Spinal cord (tissue), 10 donors: ENCODE measurements at places on chromosomes 16 and 17. TPM values are rescaled to one million over a fixed set of nuclear protein-coding genes. Genes with fewer than 3 reads are reported as not detected.

DNA sequence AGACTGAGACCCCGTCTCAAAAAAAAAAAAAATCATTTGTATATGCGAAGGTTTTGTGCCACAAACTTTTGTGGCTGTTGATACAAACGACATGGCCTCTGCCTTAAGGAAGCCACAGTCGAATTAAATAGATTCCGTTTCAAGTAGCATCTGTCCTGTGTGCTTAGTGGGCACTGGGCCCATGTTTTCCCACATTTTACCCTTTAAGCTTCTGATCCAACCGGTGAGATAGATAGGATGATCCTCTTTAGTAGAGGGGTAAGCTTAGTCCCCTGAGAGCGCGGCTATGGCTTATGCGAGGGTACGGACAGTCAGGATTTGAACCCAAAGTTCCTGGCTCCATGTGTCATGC is 776 bp upstream of the TMEM219 start:
- peak overlapping the region; percentile 86 for H3K4me3 ChIP-seq
- no peaks in the 10 kb centered on the region for H3K36me3 ChIP-seq
- peaks cover 17% of the 10 kb centered on the region for H3K4me1 ChIP-seq
- DNase-seq = no peak
- no peaks in the 10 kb centered on the region for H3K27me3 ChIP-seq

- DNase-seq = no peak
- H3K4me1 ChIP-seq = peaks cover 14% of the 10 kb centered on the region
- H3K4me3 ChIP-seq = no peak overlapping the region
- H3K27me3 ChIP-seq = no peaks in the 10 kb centered on the region
Measured at GRCh38 chr16:17327664-17328335, 143.0 kb downstream of the XYLT1 start.

DNA sequence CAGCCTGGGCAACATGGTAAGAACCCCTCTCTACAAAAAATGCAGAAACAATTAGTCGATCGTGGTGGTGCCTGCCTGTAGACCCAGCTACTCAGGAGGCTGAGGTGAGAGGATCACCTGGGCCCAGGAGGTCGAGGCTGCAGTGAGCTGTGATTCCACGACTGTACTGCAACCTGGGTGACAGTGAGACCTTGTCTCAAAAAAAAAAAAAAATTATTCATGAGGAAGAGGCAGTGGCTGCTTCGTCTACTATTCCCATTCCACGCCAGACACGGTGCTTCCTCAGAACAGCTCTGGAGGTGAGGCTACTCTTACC is 52.2 kb upstream of the GSE1 start:
- H3K36me3 ChIP-seq = peaks cover 11% of the 10 kb centered on the region
- no peak overlapping the region for H3K27ac ChIP-seq
- peaks cover 10% of the 10 kb centered on the region for H3K27me3 ChIP-seq
- H3K4me3 ChIP-seq = no peak overlapping the region

GRCh38 chr16:27319257-27319965 is 5.6 kb downstream of the IL4R start:
- no peak for DNase-seq
- H3K36me3 ChIP-seq = no peaks in the 10 kb centered on the region
- no peak overlapping the region for H3K27ac ChIP-seq

GRCh38 chr16:72988569-72988968 is 59.4 kb downstream of the ZFHX3 start:
- no peak for DNase-seq
- H3K36me3 ChIP-seq = no peaks in the 10 kb centered on the region
- no peak overlapping the region for H3K27ac ChIP-seq
- H3K4me1 ChIP-seq = peaks cover 42% of the 10 kb centered on the region
- no peak overlapping the region for H3K4me3 ChIP-seq

GRCh38 chr17:48578616-48579470 is 693 bp upstream of the HOXB4 start:
- peaks cover 18% of the 10 kb centered on the region for H3K36me3 ChIP-seq
- peak overlapping the region; percentile 99 for H3K27ac ChIP-seq
- peak overlapping the region; percentile 49 for H3K4me3 ChIP-seq
- no peaks in the 10 kb centered on the region for H3K27me3 ChIP-seq
- peak; percentile 81 for DNase-seq

DNA sequence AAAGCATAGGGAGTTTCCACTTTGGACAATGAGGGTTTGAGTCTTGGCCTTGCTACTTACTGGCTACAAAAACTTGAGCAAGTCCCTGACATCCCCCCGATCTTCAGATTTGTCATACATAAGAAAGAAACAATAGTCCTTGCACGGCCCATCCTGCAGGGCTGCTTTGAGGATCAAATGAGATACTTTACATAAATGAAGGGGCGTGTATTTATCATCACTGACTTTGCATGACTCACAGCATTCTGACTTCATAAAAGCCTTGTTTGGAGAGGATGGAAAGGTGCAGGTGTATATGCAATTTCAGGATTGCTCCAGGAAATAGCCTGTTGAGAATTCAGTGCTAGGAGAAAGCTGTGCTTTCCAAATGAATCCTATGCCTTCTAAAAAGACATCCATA is 465.0 kb upstream of the MAF start:
- H3K4me3 ChIP-seq = no peak overlapping the region
- DNase-seq = no peak
- H3K4me1 ChIP-seq = no peaks in the 10 kb centered on the region
- no peaks in the 10 kb centered on the region for H3K27me3 ChIP-seq

DNA sequence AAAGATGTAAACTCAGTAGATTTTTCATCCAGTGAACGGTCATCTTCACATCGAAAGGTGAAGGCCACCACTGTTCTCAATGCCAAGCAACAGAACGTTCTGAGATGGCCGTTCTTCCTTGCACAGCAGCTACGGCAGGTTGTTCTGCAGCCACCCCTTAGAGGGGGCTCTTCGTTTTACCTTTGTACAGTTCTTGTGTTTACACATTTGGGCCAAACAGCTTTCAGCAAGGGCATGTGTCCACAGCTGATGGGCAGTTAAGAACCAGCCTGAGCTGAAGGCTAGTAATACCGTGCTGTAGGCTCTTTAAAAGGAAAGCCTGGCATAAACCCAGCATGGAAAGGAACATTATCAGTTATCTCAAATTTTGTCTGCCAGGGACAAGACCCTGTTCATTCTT is 15.9 kb downstream of the PLD6 start:
- no peak for DNase-seq
- no peaks in the 10 kb centered on the region for H3K27me3 ChIP-seq
- H3K4me1 ChIP-seq = peaks cover 17% of the 10 kb centered on the region
- no peak overlapping the region for H3K4me3 ChIP-seq

DNA sequence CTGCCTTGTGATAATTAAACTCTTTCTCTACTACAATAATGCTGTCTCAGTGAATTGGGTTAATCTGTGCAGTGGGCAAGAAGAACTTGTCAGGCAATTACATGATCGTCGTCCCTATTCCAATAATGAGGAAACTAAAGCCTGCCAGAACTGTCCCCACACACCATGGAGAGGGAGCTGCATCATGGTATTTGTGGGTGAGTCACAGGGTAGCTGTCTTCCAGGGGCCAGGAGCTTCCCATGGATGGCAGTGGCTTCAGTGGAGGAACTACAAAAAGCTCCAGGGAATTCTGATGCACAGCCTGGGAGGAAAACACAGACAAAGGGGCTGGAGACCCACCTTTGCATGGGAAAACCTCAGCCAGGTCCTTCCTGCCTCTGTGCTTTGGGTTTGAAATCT is 83.3 kb upstream of the C16orf82 start:
- H3K27ac ChIP-seq = no peak overlapping the region
- H3K4me3 ChIP-seq = no peak overlapping the region
- DNase-seq = no peak
- no peaks in the 10 kb centered on the region for H3K27me3 ChIP-seq

- no peaks in the 10 kb centered on the region for H3K27me3 ChIP-seq
- H3K36me3 ChIP-seq = no peaks in the 10 kb centered on the region
- no peak for DNase-seq
- peaks cover 17% of the 10 kb centered on the region for H3K4me1 ChIP-seq
- H3K4me3 ChIP-seq = no peak overlapping the region
Measured at GRCh38 chr17:77332034-77332971, 191.5 kb downstream of the SEC14L1 start.

- no peaks in the 10 kb centered on the region for H3K36me3 ChIP-seq
- no peak overlapping the region for H3K4me3 ChIP-seq
Measured at GRCh38 chr17:57221366-57222350, 34.7 kb upstream of the MSI2 start.

DNA sequence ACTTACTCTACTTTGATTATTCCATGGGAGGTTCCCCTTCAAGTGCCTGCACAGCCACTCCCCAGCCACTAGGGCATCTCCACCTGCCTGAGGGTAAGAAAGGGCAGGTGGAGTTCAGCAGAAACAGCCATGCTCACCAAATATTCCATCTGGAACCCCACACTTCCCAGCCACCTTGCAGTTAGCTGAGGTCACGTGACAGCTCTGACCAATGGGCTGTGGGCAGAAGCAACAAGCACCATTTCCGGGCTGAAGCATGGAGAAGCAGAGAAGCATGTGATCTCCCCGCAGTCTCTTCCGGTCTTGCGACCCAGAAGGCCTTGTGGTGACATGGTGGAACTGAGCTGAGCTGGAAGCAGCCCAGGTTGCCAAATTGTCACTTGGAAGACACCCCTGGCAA is 108.6 kb downstream of the CCT6B start:
- H3K4me1 ChIP-seq = no peaks in the 10 kb centered on the region
- no peaks in the 10 kb centered on the region for H3K27me3 ChIP-seq
- no peak overlapping the region for H3K27ac ChIP-seq
- no peaks in the 10 kb centered on the region for H3K36me3 ChIP-seq
- DNase-seq = no peak
- H3K4me3 ChIP-seq = no peak overlapping the region

DNA sequence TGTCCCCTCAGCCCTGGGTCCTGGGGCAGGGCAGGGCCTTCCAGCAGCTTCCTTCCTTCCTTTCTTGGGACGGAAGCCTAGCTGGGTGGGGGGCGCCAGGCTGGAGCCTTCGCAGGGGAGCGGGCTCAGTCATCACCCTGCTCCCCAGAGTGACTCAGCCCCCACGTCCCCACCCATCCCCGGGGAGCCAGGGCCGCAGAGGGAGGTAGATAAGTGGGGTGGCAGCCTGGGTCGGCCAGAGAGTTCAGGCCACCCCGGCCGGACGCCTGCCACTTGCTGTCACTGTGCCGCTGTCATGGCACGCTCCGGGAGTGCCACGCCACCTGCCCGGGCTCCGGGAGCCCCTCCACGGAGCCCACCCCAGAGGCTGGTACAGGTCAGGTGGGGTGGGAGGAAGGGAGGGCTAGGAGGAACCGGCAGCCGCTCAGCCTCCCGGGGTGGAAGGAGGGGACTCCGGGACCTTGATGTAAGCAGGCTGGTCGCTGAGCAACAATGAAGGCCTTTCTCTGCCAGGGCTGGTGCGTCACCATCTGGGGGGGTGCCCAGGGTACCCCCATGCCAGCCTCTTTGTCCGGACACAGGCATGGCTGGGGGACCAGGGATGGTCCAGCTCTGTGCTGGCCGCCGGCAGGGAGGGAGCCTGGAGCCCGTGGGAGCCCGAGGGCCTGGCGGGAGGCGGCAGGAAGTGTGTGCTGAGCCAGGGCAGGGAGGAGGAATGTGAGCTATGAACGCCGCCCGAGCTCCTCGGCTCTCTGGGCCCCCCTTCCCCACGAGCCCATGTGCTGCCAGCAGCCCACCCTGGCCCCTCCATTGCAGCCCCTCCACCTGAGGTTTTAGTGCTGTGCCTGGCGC is 6.6 kb downstream of the NHERF2 start:
- peaks cover 89% of the 10 kb centered on the region for H3K36me3 ChIP-seq
- H3K27ac ChIP-seq = peak overlapping the region; percentile 94
- no peaks in the 10 kb centered on the region for H3K27me3 ChIP-seq
- peaks cover 69% of the 10 kb centered on the region for H3K4me1 ChIP-seq

GRCh38 chr16:85105475-85105874 is 6.8 kb downstream of the CIBAR2 start:
- no peaks in the 10 kb centered on the region for H3K36me3 ChIP-seq
- no peaks in the 10 kb centered on the region for H3K4me1 ChIP-seq
- no peak for DNase-seq
- H3K27me3 ChIP-seq = no peaks in the 10 kb centered on the region

GRCh38 chr17:73452009-73452408 is 140.2 kb upstream of the CDC42EP4 start:
- no peaks in the 10 kb centered on the region for H3K27me3 ChIP-seq
- H3K4me3 ChIP-seq = no peak overlapping the region
- no peak for DNase-seq
- H3K4me1 ChIP-seq = peaks cover 27% of the 10 kb centered on the region
- H3K27ac ChIP-seq = no peak overlapping the region

GRCh38 chr17:42855048-42855596 is 4.1 kb downstream of the AOC3 start:
- peaks cover 4% of the 10 kb centered on the region for H3K4me1 ChIP-seq
- H3K4me3 ChIP-seq = no peak overlapping the region
- H3K36me3 ChIP-seq = no peaks in the 10 kb centered on the region
- no peak for DNase-seq

DNA sequence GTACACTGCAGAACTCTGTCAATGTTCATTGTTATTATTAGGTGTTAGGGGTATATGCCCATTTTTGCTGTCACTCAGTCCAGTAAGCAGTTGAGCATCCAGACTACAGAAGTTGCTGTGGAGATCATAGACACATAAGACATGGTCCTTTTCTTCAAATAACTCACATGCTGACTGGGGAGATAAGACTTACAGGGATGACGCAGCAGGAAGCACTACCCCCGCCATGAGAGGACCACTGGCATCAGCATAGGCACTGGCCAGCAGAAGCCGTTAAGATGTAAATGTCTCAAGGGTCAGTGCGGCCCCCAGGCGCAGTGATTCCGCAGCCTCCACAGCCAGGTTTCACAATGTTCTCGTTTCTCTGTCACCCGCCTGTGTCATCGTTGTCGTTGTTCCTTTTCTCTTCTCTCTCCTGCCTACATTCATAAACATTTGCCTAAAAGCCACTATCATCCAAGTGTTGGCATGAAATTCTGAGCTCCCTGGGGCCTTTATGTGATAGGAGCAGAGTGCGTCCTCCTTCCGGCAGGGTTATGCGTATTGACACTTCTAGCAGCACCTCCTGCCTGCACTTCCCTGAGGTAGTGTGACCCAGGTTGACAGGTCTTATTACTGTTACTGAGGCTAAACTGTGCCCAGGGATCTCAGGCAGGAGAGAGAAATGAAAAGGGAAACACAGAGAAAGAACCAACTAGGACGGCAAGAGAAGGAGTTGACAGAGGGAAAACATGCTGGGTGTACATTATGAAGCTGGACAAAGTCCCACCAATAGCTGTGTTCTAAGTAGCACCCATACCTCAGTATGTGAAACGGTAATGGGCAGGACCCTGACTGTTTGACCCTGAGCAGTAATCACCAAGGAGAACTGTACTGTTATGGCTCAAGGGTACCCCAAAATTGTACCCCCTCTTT is 17.9 kb downstream of the TANGO6 start:
- H3K27ac ChIP-seq = no peak overlapping the region
- no peaks in the 10 kb centered on the region for H3K4me1 ChIP-seq
- H3K36me3 ChIP-seq = peaks cover 31% of the 10 kb centered on the region
- H3K27me3 ChIP-seq = no peaks in the 10 kb centered on the region
- no peak for DNase-seq
- no peak overlapping the region for H3K4me3 ChIP-seq

Gene ZFPM1
- total RNA-seq = 4.3 TPM

Gene TOB1
- 22.6 TPM for total RNA-seq

Gene SCGB1C2
- total RNA-seq = not detected

Gene MYL4
- total RNA-seq = 12.5 TPM

Gene ERN2
- total RNA-seq = 3.0 TPM

Gene CASKIN1
- total RNA-seq = 10.4 TPM

Gene RANBP10
- total RNA-seq = 6.7 TPM

Gene NEUROD2
- 1.6 TPM for total RNA-seq
